KBM-7 (cell line): ENCODE measurements at places on chromosomes 1 and 21.
A peak's percentile ranks its signal among the peaks of the same experiment; 100 is the strongest.

GRCh38 chr1:32125313-32125712 is 17.5 kb downstream of the KPNA6 start:
- no peak for DNase-seq

GRCh38 chr1:47280142-47280541 is 33.8 kb downstream of the STIL start:
- DNase-seq = no peak

- no peak for DNase-seq
These were observed 13.6 kb upstream of the NDC1 start for GRCh38 chr1:53851571-53852285.

DNA sequence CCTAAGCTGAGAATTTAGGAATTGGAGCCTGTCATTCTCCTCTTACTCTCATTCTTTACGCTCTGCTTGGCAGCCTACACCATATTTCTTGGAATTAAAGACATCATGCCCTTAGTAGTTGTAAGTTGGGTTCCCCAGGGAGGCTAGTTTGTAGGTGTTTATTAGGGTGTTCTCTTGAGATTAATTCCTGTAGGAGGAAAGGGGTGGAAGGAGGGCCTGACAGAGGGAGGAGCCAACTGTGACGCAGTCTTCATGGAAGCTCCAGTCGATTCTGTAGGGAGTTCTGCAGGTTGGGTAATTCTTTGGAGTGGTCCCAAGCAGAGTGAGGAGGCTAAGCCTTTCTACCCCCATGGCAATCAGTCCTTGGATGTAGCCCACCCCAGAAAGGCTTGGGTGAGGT is 111.4 kb downstream of the HHAT start:
- DNase-seq = no peak

- no peak for DNase-seq
These were observed 677.8 kb downstream of the USP25 start for GRCh38 chr21:16407403-16408240.

GRCh38 chr1:159185121-159185520 is 13.7 kb downstream of the CADM3 start:
- no peak for DNase-seq

DNA sequence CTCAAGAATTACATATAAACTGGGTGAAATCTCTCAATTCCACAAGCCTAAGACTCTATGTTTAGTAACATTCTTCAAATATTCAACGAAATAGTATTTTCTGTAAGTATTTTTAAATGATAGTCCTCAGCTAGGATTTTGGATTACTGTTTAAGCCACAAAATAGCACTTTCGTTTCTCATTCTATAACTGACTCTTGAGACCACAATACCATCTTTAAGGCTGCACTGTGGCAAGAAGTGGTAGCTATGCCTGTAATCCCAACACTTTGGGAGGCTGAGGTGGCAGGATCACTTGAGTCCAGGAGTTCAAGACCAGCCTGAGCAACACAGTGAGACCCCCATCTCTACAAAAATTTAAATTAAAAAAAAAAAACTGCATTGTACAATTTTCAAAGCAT is 126.7 kb downstream of the CDC42BPA start:
- no peak for DNase-seq

- no peak for DNase-seq
These were observed 493.0 kb upstream of the ADGRL4 start for GRCh38 chr1:79499541-79499940.

GRCh38 chr1:197200272-197200899 is 53.9 kb upstream of the ASPM start:
- DNase-seq = peak; percentile 59

- DNase-seq = no peak
These were observed 24.0 kb upstream of the BTG3 start for GRCh38 chr21:17636711-17637110.

DNA sequence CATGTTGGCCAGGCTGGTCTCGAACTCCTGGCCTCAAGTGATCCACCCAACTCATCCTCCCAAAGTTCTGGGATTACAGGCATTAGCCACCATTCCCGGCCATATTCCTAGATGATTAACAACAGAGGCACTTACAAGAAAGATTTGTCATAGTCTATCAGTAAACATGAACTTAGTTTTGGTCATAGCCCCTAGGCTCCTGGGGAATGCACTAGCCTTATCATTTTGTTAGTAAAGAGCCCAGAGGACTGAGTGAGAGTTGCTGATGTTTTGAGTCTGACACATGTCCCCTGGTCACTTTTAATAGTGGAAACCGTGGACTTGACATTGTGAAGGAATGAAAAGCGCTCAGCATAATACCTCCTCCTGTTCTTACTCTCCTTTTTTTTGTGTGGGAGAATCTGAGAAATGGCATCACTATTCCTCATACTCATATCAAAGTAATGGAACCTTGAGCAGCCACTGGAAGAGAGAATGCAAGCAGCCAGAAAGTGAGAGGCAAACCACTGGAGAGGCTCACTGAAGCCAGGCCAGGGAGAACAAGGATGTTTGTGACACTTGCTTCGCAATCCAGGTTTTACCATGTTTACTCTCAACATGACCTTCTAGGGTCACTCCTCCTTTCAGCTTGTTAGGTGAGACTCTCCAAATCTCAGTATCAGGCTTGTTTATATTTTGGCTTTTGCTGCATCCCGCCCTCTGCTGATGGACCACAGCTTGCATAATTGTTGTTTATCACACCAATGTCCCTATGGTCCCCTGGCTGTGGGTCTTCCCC is 14.8 kb downstream of the ATP1B1 start:
- no peak for DNase-seq

GRCh38 chr1:163596541-163597258 is 274.9 kb downstream of the NUF2 start:
- no peak for DNase-seq

- no peak for DNase-seq
These were observed 29.7 kb downstream of the SSBP3 start for GRCh38 chr1:54376430-54377039.

DNA sequence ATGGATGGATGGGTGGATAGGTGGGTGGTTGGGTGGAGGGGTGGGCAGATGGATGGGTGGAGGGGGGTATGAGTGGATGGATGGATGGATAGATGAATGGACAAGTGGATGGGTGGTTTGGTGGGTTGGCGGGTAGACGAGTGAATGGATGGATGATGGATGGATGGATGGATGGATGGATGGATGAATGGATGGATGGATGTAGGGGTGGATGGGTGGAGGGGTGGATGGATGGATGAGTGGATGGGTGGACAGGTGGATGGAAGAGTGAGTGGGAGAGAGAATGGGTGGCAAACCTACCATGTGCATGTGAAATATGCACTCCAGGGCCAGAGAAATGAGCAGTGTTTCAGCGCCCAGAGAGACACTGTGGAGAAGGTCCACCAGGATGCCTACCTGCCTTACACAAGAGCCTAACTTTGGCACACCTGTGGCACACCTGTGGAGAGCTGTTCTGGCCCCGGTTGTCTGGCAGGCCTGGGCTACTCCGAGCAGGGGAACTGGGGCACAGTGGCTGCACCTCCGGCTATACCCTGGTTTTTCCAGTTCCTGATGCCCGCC is 12.8 kb downstream of the EPHA2 start:
- DNase-seq = no peak

GRCh38 chr1:163842571-163842970 is 520.8 kb downstream of the NUF2 start:
- no peak for DNase-seq

- DNase-seq = no peak
These were observed 54.0 kb downstream of the ZNF281 start for GRCh38 chr1:200355801-200356200.

DNA sequence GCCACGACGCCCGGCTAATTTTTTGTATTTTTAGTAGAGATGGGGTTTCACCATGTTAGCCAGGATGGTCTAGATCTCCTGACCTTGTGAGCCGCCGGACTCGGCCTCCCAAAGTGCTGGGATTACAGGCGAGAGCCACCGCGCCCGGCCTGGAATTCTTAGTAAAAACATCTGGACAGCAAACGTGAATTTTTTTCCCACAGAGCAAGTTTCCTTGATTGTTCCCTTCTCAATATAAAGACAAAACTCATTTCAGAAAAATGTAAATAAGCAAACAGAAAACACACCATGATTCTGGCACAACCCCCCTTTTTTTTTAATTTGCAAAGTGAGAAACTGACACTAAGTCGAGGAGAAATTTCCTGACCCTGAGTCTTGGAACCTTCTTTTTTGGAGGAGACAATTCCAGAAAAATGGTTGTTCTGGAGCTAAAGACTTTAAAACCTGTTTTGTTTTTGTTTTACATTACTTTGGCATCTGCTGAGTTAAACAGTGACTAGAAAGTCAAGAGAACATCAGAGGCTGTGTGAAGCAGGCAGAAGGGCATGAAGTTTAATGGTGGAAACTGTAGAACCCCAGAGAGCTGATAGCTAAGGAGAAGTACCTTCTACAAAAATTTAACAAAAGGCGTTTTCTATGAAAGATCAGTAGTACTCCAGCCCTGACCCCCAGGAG is 10.3 kb upstream of the HMGCS2 start:
- no peak for DNase-seq

- no peak for DNase-seq
These were observed 3.7 kb downstream of the TARBP1 start for GRCh38 chr1:234475167-234475793.

DNA sequence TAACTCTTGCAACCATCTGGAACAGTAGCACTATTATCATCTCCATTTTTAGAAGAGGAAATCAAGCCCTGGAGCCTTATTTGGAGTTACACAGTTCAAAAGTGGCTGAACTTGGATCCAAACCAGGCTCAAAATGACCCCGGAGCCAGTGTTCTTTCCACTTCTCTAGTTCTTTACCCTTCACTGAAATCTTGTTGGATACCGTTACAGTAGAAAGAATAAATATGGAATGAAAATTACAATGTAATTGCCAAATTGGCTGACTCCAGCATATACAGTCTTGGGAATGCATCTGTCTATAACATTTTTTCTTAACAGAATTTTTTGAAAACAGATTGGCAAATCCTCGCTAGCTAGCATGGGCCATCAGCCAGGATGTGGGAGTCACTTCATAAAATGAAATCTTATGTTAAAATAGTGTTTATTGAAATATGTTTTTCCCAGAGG is 261.4 kb downstream of the CTH start:
- DNase-seq = no peak

- peak; percentile 86 for DNase-seq
These were observed 697 bp upstream of the C21orf91 start for GRCh38 chr21:17819877-17820229.

DNA sequence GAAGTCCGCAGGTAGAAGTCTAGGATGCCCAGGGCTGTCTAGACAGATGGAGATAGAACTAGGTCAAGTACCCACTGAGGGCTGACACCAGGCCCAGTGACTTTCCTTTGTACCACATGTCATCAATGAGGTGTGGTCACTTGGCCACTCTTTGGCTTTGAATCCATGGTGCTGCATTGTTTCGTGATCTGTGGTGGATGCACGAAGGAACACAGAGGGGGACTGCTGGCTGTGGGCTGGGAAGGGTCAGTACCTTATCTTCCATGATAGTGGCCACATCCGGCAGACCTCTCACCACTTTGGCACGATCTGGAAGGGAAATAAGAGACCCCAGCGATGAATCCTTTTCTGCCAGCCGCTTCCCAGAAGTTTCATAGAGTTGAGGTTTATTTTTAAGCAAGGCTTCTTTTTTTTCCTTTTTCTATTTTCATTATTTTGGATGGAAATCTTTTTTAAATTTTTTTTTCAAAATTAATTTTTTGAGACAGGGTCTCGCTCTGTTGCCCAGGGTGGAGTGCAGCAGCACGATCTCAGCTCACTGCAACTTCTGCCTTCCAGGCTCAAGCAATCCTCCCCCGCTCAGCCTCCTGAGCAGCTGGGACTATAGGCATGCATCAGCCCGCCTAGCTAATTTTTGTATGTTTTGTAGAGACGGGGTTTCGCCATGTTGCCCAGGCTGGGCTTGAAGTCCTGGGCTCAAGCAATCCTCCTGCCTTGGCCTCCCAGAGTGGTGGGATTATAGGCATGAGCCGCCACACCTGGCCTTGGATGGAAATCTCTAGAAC is 53.1 kb downstream of the MYOM3 start:
- DNase-seq = no peak

- peak; percentile 51 for DNase-seq
These were observed 20.2 kb downstream of the MRPL37 start for GRCh38 chr1:54220004-54220811.

DNA sequence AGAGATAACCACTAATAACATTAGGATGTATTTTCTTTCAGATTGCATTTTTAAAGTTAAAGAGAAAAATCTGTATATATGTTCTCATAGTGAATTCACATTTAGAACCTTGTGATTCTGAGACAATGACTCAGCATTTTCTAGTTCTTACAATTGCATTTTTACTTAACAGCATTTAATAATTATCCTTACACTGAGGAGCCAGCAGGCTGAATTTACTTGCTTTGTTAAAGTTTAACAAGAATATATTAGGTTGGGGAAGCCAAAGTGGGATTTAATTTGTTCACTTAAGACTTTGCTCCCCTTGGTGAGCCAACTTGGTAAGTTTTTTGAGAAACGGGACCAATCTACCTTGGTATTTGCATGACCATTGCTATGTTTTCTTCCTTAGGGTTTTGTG is 4.5 kb downstream of the PATJ start:
- DNase-seq = no peak

GRCh38 chr1:93692026-93692425 is 10.4 kb upstream of the BCAR3 start:
- no peak for DNase-seq

DNA sequence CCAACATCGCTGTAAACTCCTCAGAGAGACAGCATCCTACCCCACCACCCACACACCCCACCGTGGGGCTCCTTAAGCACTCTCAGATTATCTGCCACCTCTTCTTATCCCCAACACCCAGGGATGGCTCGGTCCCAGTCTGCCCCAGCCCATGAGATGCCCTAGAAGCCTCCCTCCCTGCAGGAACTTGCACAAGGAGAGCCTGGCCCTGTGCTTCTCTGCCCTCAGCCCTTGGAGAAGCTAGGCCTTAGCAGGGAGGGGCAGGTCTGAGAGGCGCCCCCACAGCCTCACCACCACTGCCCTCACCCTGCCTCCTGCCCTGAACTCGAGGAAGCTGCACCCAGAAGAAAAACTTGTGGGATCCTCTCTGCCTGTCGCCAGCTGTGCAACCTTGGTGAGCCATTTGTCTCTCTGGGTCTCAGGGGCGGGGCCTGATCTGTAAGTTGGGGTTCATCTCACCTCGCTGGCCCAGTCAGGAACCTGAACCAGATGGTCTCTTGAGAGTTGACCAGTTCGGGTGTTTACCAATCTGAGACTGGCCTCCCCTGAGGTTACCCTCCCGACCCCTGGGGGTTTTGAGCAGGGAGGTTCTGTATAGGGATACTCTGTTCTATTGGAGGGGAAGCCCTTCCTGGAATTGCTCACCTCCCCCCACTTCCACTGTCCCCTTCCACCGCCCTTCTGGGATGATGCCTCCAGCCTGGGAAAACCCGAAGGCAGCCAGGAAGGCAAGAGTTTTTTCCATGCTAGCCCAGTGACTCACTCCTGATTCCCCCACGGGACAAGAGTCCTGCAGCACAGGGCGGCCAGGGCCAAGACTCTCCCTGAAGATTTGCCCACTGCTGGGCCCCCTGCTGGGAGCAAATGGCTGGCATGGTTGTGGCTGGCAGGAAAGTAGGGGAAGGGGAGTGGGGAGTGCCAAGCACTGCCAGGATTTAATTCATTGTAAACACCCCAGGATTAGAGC is at the start of gene S100A3:
TSS of gene S100A3 (minus strand) at position 537 of the 967 bp plus-strand sequence. CDS start 773 bp downstream, outside the sequence.
- no peak for DNase-seq

GRCh38 chr1:187491082-187491720 is 662.5 kb downstream of the PLA2G4A start:
- no peak for DNase-seq
